ENCODE measurements at places on chromosomes 4 and X. TPM values are rescaled to one million over a fixed set of nuclear protein-coding genes. Genes with fewer than 3 reads are reported as not detected.

DNA sequence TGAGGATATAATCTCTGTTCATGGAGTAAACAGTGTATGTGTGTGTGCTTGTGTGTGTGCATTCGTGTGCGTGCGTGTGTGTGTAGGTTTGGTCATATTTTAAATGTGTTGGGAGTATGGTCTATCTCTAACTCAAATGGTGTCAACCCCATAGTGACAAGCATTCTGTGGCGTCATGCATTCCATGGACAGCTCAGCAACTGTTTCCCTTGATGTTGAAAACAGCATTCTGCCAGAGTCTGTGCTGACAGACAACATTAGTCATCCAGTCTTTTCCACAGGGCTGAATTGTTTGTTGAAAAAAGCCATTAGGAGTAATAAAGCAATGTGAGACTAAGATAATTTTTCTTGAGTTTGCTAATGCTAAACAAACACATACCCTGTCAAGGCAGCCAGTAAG lies 706.6 kb downstream of the PCDH19 start:
- DNase-seq = no peak

RBMXL3 gene
- not detected for polyA plus RNA-seq

MAGEB2 gene
- polyA plus RNA-seq = not detected

GRCh38 chrX:54639018-54639345 lies 109.0 kb downstream of the GNL3L start:
- DNase-seq = no peak

TCEAL7 gene
- polyA plus RNA-seq = 0.54 TPM

DNA sequence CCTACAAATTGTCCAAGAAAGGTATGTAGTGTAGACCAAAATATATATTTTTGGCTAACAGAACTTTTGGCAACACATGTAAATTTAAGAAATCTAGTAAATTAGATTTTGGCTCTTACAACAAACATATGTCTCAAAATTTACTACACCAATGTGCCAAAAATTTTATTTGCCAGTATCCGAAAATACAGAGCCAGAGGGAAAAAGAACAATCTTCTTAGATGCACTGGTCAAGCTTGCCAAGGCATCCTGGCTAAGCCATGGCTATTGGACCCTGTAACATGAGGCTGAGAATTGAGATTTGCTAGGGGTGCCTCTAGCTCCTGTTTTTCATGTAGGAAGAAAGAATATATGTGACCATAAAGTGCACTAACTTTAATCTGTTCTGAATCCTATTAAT lies 91.8 kb downstream of the GABRG1 start:
- DNase-seq = no peak

DNA sequence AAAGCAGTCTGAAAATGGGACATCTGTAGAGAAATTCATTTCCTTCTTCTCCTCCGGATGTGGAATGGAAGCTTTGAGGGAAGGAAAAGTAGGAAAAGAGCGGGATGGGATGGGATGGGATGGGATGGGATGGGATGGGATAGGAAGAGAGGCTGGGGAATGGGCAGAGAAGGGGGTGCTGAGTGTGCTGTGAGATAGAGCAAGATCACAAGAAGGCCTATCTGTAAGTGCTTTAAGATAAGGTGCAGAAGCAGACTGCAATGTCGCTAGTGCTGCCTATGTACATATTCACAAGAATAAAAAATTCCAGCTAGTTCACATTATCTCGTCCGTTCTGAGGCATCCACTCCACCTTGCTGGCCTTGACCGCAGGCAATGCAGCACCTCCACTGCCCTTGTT lies 86.2 kb downstream of the IRF2 start:
- no peak for DNase-seq

- DNase-seq = no peak
Observed at GRCh38 chr4:126825083-126825482, 807.7 kb upstream of the INTU start.

DNA sequence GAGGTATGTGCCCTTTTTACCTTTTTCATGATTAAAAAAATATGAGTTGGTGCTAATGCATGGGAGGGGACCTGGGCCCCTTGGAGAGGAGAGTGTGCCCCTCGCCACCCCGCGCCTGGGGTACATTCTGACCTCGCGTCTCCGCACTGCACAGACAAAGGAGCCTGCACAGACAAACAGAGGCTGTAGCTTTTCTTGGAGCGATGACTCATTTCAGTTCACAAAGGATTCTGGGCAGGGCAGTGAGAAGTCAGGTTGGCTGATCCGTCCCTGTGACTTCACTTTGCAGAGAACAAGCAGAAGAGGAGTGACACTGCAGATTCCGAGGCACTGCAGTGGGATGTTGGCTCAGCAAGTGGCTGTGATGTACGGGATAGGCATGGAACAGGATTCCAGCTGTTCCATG lies 82.9 kb downstream of the STOX2 start:
- DNase-seq = no peak

ADH1A gene
- polyA plus RNA-seq = 123 TPM

LSM6 gene
- 26.9 TPM for polyA plus RNA-seq

GRCh38 chr4:174358829-174359228 lies 75.1 kb downstream of the CEP44 start:
- no peak for DNase-seq

GRCh38 chr4:154984148-154984547 lies 203.1 kb downstream of the RBM46 start:
- no peak for DNase-seq

CT45A7 gene
- polyA plus RNA-seq = not detected

GRCh38 chrX:17403189-17403691 lies 28.2 kb downstream of the NHS start:
- no peak for DNase-seq

GJB1 gene
- polyA plus RNA-seq = 232 TPM

GRCh38 chrX:23742174-23742696 lies 841 bp downstream of the ACOT9 start:
- DNase-seq = no peak

GRCh38 chr4:151901631-151902030 lies 140.8 kb upstream of the GATB start:
- no peak for DNase-seq

All from liver (tissue), 10 donors.